ENCODE measurements at places on chromosomes 7 and 10.

GRCh38 chr7:117019786-117020590 lies 66.7 kb downstream of the ST7 start:
- DNase-seq = peak; percentile 69

- DNase-seq = no peak
These were observed 169.8 kb upstream of the MEOX2 start for GRCh38 chr7:15856311-15856710.

DNA sequence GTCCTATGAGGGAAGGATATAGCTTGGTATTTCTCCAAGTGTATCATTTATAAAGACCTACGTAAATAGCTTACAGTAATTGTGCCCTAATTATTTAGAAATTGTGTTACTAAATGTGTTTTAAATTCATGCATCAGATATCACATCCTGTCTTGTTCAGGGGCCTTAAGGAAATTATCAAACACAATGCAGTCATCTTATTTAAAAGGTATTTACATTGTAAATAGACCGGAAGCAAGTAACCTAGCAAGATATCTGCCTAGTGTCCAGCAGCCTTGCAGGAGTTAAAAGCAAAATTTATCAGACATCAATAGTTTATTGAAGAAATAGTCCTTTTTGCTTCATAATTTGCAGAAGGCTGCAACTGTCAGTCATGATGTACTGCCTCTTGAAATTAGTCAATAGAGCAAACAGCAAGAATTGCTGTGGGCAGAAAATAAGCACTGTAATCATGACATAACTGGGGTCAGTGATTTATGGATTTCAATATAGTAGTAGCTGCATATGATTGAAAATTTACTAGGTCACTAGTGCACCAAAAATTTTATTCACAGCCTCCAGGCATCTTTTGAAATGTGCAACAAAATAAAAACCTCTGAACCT lies 23.1 kb downstream of the GLRX3 start:
- DNase-seq = no peak

DNA sequence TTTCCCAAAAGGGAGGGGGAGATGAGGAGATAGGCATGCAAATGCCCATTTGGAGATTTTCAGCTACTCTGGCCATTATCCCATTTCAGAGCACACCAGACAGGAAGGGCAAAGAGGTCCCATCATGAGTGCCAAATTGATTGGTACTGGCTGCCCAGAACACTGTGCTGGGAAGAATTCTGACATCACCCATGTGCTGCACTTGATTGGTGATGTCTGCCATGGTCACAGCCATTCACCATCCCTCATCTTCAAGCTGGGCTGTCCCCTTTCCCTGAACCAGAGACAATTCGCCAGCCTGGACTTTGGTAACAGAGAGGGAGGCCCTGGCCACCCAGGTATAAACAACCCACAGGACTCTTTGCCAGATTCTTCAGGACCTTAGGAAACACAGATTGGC lies 23.2 kb upstream of the RADIL start:
- DNase-seq = no peak

DNA sequence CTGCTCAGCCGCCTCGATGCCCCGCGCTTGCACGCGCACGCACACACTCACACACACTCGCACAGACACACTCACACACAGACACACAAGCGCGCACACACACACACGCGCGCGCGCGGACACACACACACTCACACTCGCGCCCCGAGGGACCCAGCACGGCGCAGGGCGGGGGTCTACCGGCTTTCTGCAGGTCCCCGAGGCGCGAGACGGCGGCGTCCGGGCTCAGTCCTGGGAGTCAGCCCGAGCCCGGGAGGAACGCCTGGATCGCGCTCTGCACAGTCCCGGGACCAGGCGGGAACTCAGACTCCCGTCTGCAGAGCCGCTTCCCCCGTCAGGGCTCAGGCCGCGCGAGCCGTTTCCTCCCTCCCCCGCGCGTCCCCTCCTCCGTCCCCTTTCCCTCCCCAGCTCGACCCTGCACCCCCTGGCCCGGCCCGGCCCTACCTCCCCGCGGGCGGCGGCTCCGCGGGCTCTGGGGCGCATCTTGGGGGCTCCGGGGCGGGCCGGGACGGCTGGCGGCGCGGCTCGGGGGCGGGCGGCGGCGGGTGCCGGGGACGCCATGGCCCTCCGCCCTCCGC lies 464 bp downstream of the DENND2A start:
- DNase-seq = no peak

GRCh38 chr7:27346531-27347275 lies 104.1 kb downstream of the EVX1 start:
- peak; percentile 76 for DNase-seq

DNA sequence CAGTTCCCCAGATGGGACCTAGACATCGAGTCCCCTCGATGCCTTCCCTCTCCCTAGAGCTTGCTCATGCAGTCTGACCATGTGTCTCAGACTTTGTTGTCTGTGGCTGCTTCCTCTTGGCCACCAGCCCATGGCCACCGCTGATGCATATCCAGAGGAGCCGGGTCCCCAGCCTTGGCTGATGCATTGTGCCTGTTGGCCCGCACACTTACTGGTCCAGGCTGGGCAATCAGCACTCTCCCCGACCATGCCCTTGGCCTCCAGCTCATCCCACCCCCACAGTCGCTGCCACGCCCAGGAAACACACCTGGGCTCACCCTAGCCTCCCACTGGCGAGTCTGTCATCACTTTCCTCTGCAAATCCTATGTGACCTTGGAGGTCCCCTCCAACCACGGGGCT lies 10.1 kb downstream of the NPC1L1 start:
- no peak for DNase-seq

DNA sequence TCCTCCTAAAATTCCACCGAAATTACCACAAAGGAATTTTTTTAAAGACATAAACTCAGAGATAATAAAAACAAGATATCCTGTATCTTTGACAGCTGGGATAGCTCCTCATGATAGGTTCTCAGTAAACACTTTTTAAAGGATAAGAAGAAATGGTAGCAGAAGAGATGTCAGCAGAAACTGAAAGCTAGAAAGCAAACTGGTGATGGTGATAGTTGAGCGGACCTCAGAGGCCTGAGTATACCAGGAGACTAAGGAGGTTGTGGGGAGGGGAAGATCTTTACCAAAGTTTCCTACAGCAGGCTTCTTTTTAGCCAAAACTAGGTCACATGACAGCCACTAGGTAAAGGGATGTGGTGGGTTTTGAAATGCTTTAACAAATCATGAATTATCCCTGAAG lies 22.5 kb downstream of the PCGF5 start:
- no peak for DNase-seq

- DNase-seq = no peak
These were observed 266.1 kb downstream of the HGF start for GRCh38 chr7:81503771-81504170.

DNA sequence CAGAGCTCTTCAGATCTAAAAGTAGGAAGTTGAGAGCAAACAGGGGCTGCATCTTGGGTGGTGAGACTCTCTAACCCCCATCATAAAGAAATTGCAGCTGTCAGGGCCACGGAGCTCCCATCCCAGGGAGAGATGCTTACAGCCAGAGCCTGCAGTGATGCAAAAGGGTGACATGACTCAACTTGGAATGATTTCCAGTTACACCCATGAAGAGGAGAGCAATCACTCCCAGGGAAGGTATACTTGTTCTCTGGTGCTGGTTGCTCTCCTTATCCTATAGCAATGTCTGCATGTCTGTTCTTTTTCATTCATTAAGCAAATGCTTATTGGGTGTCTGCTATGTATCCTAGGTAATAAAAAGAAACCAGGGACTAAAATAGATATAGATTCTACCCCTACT lies 228.0 kb downstream of the RAB11FIP2 start:
- DNase-seq = no peak

DNA sequence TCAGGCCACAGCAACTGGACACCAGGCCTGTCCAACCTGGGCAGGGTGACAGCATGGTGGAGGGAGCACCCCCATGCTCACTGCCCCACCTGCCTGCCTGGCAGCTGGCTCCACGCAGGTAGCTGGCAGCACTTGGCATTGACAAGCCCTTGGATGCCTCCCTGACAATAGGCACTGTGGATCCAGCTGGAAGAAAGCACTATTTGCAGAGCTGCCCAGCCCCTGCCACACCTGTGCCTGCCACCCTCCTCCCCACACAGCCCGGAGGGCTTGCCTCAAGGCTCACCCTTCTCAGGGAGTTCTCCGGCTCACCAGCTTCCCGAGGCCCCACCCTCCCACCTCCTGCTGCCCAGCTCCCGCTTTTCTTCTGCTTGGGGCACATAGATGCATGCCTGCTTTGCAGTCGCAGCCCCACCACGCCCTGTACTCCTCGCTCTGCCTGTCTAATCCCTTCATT lies 160.1 kb downstream of the NEURL1 start:
- DNase-seq = no peak

DNA sequence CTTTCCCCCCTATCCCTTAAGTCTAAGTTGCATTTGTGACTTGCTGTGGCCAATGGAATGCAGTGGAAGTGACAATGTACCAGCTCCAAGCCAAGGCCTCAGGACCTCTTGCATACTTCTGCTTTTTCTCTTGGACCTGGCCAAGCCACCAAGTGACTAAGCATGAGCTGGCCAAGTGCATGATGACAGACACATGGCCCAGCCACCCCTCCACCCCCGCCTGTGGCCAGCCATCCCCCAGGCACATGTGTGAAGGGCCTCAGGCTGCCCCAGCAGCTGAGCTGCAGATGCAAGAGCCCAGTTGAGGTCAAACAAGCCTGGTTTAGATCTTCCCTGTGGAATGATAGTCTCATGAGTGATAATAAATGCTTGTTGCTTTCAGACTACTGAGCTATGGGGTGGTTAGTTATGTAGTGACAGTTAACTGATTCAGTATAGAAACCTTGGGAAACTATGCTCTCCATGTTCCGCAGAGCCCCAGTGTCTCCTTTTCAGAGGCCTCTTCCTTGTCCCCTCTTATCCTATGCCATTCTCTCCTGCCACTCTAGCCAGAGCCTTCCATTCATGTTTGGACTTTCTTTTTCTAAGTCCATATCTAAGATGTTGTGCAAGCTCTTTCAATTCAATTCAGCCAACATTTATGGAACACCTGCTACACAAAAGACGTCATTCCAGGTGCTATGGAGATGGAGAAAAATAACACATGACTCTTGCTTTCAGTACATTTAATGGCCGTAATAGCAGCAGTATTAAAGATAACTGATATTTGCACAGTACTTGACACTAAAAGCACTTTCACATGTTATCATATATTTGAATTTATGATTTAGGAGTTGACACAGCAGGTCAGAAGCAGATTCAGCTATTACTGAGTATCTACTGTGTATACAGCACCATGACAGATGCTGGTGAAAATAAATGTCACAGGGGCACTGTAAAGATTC lies 55.5 kb upstream of the LOXL4 start:
- DNase-seq = peak; percentile 69

- DNase-seq = no peak
These were observed 28.9 kb downstream of the NRF1 start for GRCh38 chr7:129640400-129640799.

GRCh38 chr7:95324431-95324830 lies at the start of gene PON1:
Gene PON1, minus strand, starts transcription at chr7:95324532. Its CDS starts 57 bp downstream, at chr7:95324475.
- DNase-seq = no peak

- no peak for DNase-seq
These were observed 112.6 kb downstream of the PTPRZ1 start for GRCh38 chr7:121985476-121986030.

GRCh38 chr10:48309711-48310226 lies 3.3 kb downstream of the MAPK8 start:
- DNase-seq = peak; percentile 33

DNA sequence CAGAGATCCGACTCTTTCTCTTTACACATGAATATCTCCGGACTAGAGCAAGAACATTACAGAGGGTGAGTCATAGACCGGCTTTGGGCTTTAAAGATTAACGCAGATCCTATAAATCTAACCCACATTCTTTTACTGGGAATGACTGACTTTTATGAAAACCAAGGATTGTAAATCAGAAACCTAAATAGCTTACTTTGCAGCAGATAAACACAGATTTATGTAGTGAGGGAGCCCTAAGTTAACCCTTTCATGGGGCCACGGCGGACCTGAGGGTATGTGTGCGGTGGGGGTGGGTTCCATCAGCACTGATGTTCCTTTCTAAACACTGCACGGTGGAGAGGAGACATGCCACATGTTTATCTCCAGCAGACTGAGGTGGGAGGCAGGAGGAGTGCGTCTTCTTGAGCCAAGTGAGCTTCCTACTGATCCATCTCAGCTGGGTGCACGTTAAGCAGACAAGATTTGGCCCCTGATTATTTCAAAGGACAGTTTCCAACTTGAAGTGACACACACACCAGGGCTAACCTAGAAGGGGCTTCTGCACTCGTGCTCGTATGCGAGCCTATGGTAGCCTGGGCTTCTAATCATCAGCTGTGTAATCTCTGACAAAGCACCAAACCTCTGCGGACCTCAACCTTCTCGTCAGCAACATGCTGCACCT lies 127.6 kb downstream of the WDR11 start:
- peak; percentile 40 for DNase-seq

DNA sequence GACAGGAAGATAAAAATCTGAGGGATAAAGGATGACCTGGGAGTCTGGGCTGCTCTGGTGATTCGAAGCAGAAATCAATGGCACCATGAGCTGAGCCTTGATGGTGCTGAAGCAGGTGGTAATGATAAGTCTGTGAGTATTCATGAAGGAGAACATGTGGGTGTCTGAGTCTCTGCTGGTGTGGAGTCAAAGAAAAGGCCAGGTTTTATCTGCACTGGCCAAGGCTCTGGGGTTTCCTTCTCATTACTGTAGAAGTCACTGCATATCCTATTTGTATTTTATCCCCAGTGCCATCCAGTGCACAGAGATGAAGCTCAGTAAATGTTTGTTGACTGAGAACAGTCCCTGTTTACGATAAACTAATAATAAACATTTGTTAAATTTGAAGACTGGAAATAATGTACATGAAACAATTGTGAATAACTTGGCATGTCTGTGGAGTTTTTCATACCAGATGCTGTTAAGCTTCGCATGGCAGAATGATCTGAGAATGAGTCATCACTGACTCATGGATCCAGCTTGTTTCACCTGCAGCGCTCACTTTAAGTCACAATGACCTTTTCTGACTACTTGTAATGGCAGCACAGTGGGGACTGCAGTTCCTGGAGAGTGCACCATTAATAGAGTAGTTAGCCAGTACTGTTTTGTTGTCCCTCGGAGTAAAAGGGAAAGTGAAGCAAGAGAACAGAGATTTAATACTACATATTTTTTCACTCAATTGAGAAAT lies 538.5 kb downstream of the HTR7 start:
- DNase-seq = peak; percentile 44

- no peak for DNase-seq
These were observed 166.9 kb downstream of the GLI3 start for GRCh38 chr7:42070068-42070467.
